ENCODE measurements at places on chromosomes 4 and X. TPM values are rescaled to one million over a fixed set of nuclear protein-coding genes. Genes with fewer than 3 reads are reported as not detected.

- no peak for DNase-seq
Measured at GRCh38 chr4:180521181-180521580, 1722.0 kb upstream of the TENM3 start.

GRCh38 chrX:9519546-9520216, 54.8 kb downstream of the TBL1X start:
- DNase-seq: no peak

Gene ASB9
- 1.2 TPM for total RNA-seq

Gene SORCS2
- 52.5 TPM for total RNA-seq

Gene CBR4
- 24.8 TPM for total RNA-seq
